Mammary epithelial cell (primary cell): ENCODE measurements at places on chromosomes 1 and 21. TPM values are rescaled to one million over a fixed set of nuclear protein-coding genes. Genes with fewer than 3 reads are reported as not detected.

GPR52 gene
- 1.4 and 1.8 TPM in 2 replicates for total RNA-seq

GRCh38 chr1:101004061-101004460 is 21.5 kb downstream of the DPH5 start:
- peak; percentile 71 for DNase-seq

GRCh38 chr1:160474392-160475242 is 48.4 kb downstream of the SLAMF6 start:
- DNase-seq = no peak

VN1R5 gene
- not detected for total RNA-seq

DNA sequence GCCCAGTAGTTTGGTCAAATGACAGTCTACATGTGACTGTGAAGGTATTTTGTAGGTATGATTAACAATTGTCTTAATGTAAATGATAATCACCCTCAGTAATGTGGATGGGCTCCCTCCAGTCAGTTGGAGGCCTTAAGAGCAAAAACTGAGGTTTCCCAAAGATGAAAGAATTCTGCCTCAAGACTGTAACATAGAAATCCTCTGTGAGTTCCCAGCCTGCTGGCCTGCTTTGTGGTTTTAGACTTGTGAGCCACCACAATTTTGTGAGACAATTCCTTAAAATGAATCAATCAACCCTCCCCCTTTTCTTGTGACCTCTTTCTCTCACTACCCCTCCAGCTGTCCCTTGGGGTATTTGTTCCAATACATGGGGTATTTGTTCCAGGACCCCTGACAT is 226.4 kb upstream of the DPYD start:
- DNase-seq = no peak

METTL18 gene
- 4.3 TPM for total RNA-seq
